ENCODE measurements at places on chromosomes 11 and 22.
A peak's percentile ranks its signal among the peaks of the same experiment; 100 is the strongest.

- DNase-seq: no peak
These were observed 61.4 kb downstream of the DDX10 start for GRCh38 chr11:108726077-108726800.

- DNase-seq: peak; percentile 37
These were observed 85.9 kb downstream of the ZNF280B start for GRCh38 chr22:22422629-22423112.

- no peak for DNase-seq
These were observed 1.9 kb downstream of the ARFGAP3 start for GRCh38 chr22:42855211-42855610.

DNA sequence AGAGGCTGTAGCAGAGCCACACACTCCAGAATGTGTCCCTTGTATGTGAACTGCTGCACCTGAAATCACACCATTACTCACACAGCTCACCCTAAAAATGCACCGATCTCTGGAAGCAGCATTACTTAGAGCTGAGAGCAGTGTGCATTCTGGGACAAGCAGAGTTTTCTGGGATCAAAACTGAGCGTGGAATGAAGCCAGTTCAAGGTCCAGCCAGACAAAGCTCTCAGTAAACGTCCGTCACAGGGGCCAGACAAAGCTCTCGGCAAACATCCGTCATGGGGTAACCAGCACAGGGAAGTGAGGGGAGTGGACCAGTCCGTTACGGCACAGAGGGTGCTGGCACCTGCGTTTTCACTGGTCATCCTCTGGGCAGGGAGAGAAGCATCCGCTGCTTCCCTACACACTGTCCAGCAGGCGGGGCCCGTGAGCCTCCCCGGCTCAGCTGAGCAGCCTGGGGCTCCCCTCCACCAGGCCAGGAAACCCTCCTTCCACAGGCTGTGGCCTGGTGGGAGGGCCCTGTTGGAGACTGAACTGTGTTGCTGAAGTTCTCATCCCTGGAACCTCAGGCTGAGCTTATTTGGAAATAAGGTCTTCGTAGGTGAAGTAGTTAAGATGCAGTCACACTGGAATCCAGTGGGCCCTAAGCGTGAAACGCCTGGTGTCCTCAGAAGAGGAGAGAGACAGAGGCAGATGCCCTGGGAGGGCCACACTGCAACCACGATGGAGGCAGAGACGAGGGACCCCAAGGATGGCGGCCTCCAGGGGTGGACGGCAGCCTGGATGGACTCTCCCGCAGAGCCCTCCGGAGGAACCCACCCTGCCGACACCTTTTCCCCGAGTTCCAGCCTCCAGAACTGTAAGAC lies 883.9 kb downstream of the BRD1 start:
- DNase-seq: peak; percentile 8

- DNase-seq: no peak
These were observed 54.4 kb downstream of the GRAMD1B start for GRCh38 chr11:123484448-123484847.

DNA sequence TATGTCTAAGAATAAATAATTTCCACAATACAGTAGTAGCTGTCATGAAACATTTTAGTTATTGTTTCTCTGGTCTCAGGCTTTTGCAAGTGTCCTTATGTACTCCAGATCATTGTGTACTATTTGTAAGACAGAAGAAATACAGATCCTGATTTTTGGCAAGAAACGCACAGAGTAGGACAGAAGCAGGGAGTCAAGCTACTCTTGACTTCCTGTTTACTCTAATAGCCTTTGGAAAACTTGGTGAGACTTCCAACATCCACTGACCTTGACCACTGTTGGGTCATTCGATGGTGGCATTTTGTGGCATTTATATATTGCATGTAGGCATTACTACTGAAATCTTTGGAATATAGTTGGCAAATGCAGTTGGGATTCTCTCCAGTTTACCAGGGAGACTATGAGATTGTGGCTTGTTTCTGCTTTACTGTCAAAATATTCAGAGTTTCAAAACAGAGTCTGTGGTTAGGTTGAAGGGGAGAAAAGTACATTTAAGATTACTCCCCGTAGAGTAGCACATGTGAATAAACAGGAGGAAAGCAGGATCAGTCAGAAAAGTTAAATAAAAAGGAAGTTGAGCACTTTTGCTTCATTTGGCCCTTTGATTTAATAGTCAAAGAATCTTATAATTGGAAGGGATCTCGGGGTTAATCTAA lies 726.1 kb upstream of the CCDC90B start:
- no peak for DNase-seq

- DNase-seq: no peak
These were observed 5.4 kb downstream of the KBTBD4 start for GRCh38 chr11:47573321-47573720.

- no peak for DNase-seq
These were observed 58.3 kb downstream of the HSD17B12 start for GRCh38 chr11:43738600-43739409.

DNA sequence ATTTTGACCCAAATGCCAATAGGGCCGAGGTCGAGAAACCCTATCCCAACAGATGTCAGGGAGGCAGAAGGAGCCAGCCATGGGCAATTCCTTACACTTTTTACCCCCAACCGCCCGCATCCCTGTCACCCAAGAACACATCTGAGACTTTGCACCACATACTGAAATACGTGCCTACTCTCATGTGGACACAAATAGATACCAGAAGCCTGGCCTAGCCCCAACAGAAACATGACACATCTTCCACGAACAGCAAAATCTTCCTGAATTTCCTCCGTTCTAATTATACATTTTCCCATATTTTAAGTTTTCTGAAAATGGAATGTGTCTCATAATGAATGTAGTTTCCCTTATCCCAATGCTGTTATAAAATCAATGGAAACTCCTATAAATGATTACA lies 64.7 kb downstream of the SLC1A2 start:
- no peak for DNase-seq

DNA sequence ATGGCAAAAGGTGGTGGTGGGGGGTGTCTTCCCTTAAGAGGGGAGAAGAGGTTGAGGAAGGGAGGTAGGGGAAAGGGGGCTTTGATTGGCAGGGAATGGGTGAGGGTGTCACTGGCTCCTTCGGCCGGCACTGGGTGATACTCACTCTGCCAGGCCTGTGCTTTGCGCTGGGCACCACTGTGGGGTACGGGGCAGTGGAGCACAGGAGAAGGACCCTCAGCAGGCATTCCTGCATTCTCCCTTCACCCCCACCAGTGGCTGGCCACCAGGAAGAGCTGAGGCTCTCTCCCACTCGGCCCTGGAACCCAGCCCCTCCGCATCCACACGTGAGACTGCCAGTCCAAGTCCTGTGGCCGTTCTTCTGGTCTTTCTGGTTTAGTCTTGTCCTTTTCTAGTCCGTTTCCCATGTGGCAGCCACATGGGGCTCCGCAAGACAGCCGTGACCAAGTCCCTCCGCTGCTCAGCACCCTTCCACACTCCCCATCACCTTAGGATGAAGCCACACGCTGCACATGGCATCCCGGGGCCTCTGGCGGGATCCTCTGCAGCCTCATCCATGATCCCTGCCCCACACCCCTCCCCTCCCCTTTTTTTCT lies 8.0 kb downstream of the CAPN5 start:
- no peak for DNase-seq

GRCh38 chr22:38298312-38299005 lies 18.8 kb downstream of the CSNK1E start:
- no peak for DNase-seq

GRCh38 chr11:130892861-130893260 lies 23.4 kb downstream of the SNX19 start:
- DNase-seq: no peak

GRCh38 chr11:794766-795633 lies 3.1 kb downstream of the SLC25A22 start:
- DNase-seq: no peak

DNA sequence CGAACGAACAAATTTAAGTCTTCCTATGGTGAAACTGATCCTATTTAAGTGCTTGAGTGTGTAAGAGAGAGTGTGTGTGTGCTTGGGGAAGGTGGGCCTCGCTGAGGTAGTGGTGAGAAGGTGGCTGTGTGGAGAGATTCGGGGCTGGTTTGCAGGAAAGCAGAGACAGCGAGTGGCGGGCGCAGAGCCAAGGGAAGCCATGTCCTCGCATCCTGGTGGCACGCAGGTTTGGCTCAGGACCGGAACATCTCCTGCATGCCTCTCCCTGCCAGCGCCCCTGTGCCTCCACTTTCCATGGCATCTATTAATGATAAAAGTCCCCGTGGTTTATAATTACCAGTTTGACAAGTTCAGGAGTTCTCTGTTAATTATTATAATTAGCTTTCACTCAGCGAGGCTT lies 383.1 kb upstream of the CADM1 start:
- DNase-seq: no peak

DNA sequence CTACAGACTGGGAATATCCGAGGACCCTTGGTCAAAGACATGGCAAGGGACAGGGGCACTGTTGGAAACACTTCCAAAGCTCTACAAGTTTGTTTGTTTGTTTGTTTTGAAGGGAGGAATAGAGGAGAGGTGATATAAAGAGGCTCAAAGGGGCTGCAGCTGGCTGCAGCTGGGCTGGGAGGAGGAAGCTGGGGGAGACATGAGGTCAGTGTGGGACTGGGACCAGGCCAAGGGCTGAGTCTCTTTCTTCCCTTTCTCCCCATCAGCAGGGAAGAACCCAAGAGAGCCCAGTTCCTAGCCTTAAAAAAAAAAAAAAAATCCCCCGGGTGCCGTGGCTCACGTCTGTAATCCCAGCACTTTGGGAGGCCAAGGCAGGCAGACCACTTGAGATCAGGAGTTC lies 5.0 kb downstream of the RHOG start:
- DNase-seq: no peak

DNA sequence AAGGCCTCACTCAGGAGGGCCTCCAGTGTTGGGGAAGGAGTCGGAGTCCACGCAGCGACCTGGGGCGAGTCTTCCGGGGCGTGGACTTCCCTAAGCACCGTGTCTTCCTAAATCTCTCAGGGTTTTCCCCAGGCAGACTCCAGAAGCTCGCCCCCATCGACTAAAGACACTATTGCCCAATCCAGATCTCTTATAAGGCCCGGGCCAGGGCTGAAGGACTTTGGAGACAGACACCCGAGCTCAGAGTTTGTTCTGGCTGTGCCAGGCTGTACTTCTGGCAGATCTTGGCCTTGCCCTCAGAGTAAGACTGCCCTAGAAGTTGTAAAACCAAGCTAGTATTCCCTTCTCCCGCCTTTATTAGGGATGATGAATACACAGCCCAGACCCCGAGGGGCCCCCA lies 191.4 kb downstream of the BUD13 start:
- no peak for DNase-seq

DNA sequence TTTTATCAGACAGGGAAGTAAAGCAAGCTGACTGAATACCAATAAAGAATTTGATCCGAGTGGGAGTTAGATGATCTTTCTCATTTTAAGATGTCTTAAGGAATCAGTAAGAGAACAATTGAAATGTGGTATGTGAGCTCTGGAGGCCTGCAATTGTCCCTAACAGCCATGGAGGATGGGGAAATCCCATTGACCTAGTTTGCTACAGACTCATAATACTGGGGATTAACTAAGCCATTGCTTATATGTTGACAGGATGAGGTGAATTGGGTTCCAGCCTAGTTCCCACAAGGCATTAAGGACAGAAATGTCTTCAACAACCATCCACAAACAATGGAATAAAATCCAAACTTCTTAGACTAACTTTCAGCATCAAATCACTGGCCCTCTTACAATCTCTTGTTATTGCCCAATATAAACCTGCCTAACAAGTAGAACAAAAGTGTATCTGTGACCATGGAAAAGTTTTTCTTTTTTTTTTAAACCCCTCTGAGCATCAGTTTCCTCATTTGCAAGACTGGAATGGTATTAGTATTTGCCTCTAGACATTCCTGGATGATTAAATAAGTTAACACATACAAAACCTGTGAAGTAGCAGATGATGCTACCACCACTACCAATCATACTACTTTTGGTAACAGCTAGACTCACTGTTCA lies 773.2 kb downstream of the DLG2 start:
- no peak for DNase-seq

- no peak for DNase-seq
These were observed 12.4 kb upstream of the HTATIP2 start for GRCh38 chr11:20351136-20351535.

DNA sequence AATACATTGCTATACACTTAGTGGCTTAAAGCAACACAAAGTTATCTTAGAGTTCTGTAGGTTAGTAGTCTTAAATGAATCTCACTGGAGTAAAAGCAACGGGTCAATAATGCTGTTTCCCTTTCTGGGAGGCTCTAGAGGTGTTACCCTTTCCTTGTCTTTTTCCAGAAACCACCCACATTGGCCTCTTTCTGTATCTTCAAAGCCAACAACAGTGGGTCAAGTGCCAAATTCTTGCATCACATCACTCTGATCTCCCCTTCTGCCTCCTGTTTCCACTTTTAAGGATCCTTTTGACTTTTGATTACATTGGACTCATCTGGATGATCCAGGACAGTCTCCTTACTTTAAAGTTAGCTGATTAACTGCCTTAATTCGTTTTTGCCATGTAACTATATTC lies 93.6 kb downstream of the DDX10 start:
- DNase-seq: no peak

- no peak for DNase-seq
These were observed 1525.8 kb downstream of the BRD1 start for GRCh38 chr22:48301908-48302307.

GRCh38 chr11:122126024-122126688 lies 10.1 kb upstream of the BLID start:
- DNase-seq: no peak

GRCh38 chr11:130159657-130160497 lies at the start of gene ST14:
Gene ST14, plus strand, starts transcription at chr11:130159782. Its CDS starts 198 bp downstream, at chr11:130159980.
- DNase-seq: peak; percentile 73

DNA sequence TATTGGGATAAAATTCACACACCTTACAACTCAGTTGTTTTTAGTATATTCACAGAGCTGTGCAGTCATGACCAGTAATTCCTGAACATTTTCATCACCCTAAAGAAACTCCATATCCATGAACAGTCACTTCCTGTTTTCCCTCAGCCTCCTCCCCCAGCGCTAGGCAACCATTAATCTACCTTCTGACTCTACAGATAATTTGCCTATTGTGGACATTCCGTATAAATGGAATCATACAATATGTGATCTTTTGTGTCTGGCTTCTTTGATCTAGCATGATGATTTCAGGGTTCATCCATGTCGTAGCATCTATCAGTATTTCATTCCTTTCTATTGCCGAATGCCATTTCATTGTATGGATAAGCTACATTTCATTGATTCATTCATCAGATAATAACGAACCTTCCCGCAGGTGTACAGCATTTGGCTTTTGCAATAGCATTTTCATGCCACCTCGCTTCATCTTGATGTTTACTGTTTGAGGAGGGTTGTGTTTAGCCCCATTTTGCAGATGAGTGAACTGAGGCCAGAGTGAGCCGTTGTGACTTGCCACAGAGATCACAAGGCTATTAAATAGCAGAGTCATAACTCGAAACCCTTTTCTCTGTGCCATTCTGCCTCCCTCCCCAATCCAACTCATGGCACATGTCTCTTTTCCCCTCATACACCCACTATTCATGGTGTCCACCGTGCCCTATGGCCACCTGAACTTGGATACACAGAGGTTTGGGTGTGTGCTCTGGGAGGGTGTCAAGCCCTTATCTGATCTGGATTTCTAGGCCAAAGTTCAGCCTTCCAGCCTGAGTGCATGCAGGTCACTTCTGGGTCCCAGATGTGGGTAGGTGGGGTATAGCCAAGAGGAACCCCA lies 11.1 kb upstream of the MYH9 start:
- DNase-seq: no peak

Measured in NCI-H2081 (cell line).